ENCODE measurements at places on chromosomes 3 and 15.

DNA sequence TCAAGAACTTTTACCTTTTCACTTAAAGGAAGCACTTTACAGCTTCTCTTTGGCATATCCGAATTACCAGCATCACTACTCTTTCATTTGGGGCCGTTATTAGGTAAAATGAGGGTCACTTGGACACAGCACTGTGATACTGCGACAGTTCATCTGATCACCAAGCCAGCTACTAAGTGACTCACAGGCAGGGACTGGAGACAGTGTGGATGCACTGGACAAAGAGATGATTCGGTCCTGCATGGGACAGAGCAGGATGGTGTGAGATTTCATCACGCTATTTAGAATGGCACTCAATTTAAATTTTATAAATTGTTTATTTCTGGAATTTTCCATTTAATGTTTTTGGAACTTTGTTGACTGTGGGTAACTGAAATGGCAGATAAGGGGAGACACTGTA, 166.9 kb upstream of the IL12A start:
- DNase-seq = no peak

- DNase-seq = no peak
These were observed 142.5 kb upstream of the EIF1B start for GRCh38 chr3:40166997-40167396.

- no peak for DNase-seq
These were observed 52.9 kb upstream of the ITGA11 start for GRCh38 chr15:68484696-68485400.

DNA sequence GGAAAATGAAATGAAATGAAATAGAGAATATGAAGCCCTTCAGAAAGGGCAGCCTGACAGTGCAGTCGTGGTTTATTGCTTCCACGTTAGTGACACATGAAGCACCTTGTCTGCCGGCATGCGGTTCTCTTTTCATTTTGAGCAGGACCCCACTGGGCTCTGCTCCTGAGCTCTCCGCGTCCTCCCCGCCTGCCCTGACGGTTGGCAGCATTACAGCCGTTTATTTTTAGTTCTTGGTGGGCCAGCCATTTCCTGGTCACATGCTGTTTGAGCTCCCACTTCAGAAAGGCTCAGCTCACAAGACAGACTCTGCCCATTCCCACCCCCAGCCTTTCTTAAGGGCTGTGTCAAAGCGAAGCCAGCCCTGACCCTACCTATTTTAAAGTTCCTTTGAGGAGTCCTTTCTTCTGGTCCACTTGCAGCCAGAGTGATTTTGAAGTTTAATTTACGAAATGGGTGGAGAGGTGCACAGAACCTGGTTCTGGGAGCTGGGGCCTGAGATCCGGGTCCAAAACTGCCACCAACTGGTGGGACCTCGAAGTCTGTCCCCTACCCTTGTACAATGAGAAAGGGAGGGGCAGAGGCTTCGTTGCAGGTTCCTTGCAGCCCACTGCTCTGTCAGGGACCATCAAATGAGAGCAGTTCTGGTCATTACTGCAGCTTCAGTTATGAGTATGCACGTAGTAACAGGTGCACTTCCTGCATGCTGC, 60.1 kb downstream of the MGLL start:
- no peak for DNase-seq

GRCh38 chr15:42157981-42158765, 1.7 kb upstream of the PLA2G4F start:
- no peak for DNase-seq

- no peak for DNase-seq
These were observed 239.3 kb downstream of the VPS13C start for GRCh38 chr15:61820951-61821350.

- DNase-seq = no peak
These were observed 65.5 kb upstream of the DCBLD2 start for GRCh38 chr3:98966862-98967546.

GRCh38 chr3:98734735-98735134, 28.4 kb upstream of the ST3GAL6 start:
- no peak for DNase-seq

DNA sequence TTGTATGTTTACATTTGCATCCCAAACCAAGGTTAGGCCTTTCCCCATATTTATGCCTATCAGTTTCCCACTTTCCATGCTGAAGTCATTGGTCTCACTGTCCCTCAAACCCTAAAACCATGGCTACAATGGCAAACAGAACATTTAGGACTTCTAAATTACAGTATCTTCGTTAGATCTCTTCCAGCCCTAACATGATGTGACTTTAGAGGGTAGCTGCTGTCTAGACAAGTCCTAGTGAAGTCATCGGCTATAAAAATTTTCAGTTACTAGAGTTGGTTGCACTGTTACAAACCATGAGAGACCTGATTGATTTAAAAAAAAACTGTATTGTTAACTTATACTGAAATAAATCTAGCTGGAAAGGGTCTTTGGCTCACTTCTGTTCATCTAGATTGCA, 54.6 kb downstream of the TM4SF4 start:
- DNase-seq = no peak

GRCh38 chr3:15050405-15051092, 14.6 kb downstream of the MRPS25 start:
- no peak for DNase-seq

DNA sequence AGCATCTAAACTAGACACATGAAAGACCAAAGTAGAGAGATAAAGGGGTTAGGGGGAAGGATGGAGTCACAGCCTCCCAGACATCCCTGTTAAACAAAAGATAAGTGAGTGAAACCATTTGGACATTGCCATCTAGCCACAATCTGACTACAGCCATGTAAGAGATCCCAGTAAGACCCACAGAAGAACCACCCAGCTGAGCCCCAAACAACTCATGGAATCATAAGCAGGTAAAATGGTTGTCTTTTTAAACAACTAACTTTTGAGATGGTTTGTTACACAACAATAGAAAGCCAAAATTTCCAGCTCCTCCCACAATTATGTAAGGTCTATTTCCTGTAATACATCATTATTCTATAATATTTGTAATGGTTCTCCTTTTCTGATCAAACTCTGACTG, 437.5 kb downstream of the IGSF11 start:
- DNase-seq = no peak

DNA sequence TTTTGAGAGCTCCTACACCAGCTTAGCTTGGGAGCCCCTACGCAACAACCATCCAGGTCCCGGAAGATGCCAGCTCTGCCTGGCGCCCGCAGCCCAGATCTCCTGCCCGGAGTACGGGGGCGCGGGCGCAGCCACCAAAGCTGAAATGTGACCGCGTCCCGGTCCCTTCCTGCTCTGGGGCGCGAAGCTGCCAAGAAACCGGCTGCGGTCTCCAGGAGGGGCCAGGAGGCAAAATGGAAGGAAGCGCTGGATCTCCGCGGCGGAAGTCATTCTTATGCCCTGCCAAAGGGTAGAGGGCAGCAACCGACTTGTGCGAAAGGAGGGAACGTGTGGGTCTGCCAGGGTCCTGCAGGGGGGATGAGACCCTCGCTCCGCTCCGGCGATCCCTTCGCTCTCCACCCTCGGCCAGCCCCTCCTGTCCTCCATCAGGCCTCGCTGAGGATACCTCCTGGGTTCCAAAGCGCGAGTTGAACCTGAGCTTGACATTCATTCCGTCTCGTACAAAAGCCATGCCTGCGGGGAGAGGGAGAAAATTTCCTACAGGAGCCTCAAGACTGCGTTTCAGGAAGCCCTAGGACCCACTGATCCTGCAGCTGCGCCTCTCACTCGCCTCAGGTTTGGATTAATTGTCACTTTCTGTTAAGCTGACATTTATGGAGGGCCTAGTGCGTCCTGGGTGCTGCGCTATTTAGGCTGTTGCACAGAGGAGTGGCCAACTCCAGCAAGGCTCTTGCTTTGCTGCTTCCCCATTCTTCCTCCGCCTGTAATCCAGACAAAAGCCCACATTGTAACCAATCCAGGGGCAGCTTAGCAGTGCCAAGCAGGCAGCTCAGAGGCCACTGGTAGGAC, 98.3 kb upstream of the VGLL3 start:
- DNase-seq = no peak

DNA sequence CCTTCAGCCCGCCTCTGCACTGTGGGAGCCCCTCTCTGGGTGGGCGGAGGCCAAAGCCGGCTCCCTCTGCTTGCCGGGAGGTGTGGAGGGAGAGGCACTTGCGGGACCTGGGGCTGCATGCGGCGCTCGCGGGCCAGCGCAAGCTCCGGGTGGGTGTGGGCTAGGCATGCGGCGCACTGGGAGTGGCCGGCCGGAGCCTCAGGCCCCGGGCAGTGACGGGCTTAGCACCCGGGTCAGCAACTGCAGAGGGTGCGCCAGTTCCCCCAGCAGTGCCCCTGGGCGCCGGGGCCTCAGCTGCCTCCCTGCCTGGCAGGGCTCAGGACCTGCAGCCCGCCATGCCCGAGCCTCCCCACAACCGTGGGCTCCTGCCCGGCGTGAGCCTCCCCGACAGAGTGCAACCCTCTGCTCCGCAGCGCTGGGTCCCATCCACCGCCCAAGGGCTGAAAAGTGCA, 98.9 kb upstream of the POU1F1 start:
- no peak for DNase-seq

GRCh38 chr3:102085431-102086176, 236.3 kb downstream of the NFKBIZ start:
- no peak for DNase-seq

GRCh38 chr15:52252781-52253180, 42.8 kb downstream of the MYO5C start:
- no peak for DNase-seq

GRCh38 chr3:156803952-156804741, 22.0 kb upstream of the LEKR1 start:
- no peak for DNase-seq

GRCh38 chr3:194396859-194397756, 2.0 kb downstream of the GP5 start:
- DNase-seq = no peak

DNA sequence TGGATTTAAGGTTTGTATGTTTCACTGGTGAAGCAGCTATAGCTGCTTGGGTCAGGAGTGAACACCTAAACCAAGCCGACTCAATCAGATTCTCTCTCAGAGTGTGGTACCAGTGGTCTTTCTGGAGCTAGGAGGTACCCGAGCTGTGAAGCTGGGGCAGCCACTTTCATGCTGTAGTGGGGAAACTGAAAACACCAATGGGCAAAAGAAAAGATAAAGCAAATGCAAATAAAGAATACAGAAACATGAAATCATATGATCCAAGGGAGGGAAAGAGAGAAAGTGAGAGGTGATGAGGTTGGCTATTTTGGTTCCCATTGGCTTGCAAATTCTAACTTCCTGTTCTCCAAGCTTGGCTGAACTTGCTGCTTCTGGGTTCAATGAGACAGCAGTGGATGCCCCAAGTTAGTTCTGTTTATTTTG, 212.3 kb upstream of the CFAP20DC start:
- DNase-seq = no peak

DNA sequence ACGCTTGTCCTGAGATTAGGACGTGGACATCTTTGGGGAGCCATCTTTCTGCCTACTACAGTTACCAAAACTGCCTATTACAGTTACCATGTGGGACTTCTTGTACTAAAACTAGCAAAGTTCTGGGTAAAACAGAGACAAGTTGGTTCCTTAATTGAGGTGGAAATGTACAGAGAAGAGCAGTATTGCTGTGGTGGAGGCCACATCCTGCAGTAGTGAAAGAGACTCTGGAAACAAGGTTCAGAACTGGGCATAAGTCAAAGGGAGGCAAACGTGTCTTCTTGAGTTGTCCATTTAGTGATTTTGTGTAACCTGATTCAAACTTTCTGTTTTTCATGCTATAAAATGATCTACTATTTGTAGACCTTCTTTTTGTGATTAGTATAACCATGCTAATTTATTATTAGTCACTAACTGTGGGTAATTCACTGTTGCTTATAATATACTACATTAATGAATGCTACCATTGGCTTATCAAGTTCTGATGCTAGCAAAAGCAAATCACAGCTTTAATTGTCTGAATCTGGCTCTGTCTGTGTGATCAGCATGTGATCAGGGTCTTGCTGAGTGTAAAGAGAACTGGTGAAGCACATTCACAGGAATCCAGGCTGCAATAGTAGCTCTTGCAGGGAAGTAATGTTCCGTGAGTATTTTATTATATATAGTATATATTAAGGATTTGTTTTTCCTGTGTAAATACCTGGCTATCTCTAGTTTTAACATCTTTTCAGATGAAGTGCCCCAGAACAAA, 207.9 kb upstream of the GAP43 start:
- DNase-seq = no peak

GRCh38 chr15:48677821-48678220, 32.3 kb upstream of the FBN1 start:
- DNase-seq = no peak

DNA sequence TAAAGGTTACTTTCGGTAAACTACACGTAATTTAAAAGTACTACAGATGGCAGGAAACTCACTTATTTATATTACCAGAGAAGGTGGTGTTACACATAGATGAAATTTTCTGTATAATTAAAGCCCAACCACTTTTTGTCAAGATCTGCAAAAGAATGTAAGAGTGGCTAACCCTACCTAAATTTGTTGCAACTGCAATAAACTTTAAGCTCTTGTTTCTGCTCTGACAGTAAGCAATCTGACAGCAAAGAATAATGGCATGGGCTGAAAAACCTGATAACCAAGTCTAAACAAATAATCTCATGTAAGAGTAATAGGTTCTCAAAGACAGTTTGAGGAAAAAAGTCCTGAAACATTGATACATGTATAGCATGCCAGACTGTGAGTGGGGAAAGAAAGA, 897.3 kb downstream of the TUSC7 start:
- DNase-seq = no peak

DNA sequence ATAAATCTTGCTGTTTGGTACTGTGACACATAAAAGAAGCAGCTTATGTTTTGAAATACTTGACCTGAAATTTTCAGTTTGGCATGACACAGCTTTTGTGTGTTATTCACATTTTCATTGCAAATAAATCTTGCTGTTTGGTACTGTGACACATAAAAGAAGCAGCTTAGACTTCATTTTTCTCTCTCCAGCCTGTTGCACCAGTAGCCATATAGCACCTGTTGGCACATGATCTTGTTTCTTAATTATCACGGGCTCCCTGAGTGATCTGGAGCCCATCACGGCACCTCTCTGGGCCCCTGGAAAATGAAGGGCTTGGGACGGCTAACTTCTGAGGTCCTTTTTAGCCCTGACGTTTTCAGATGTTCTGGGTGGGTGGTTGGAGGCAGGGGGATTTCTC, 77.4 kb upstream of the SLCO3A1 start:
- no peak for DNase-seq

GRCh38 chr3:27521179-27521871, 37.1 kb upstream of the SLC4A7 start:
- DNase-seq = no peak

GRCh38 chr15:97909291-97909891, 51.1 kb upstream of the ARRDC4 start:
- no peak for DNase-seq

GRCh38 chr3:104951426-104951825, 415.3 kb upstream of the ALCAM start:
- DNase-seq = no peak

GRCh38 chr15:100310041-100310405, 31.8 kb downstream of the ADAMTS17 start:
- no peak for DNase-seq

GRCh38 chr15:58185439-58185838, 47.3 kb downstream of the AQP9 start:
- no peak for DNase-seq
